ENCODE measurements at places on chromosomes 6 and 20. TPM values are rescaled to one million over a fixed set of nuclear protein-coding genes. Genes with fewer than 3 reads are reported as not detected.

The CST4 gene
- not detected for total RNA-seq

The KIF25 gene
- total RNA-seq, result not detected

The CGAS gene
- total RNA-seq, result 1.8 TPM

The PPP1R3G gene
- total RNA-seq, result 0.95 TPM

The WTAP gene
- total RNA-seq, result 75.4 TPM

The MYLK4 gene
- 0.79 TPM for total RNA-seq

All from transverse colon (tissue), 4 donors.